ENCODE measurements at places on chromosomes 2 and 18. TPM values are rescaled to one million over a fixed set of nuclear protein-coding genes. Genes with fewer than 3 reads are reported as not detected.

DCC gene
- total RNA-seq = not detected

ANKRD29 gene
- not detected for total RNA-seq

TTR gene
- not detected for total RNA-seq

SPRED2 gene
- 8.9 TPM for total RNA-seq

CRYGD gene
- not detected for total RNA-seq

CCDC68 gene
- total RNA-seq = not detected

CDH19 gene
- not detected for total RNA-seq

ANKRD30BL gene
- not detected for total RNA-seq

HTR2B gene
- total RNA-seq = not detected

ZNF804A gene
- total RNA-seq = not detected

HOXD9 gene
- total RNA-seq = not detected

DNA sequence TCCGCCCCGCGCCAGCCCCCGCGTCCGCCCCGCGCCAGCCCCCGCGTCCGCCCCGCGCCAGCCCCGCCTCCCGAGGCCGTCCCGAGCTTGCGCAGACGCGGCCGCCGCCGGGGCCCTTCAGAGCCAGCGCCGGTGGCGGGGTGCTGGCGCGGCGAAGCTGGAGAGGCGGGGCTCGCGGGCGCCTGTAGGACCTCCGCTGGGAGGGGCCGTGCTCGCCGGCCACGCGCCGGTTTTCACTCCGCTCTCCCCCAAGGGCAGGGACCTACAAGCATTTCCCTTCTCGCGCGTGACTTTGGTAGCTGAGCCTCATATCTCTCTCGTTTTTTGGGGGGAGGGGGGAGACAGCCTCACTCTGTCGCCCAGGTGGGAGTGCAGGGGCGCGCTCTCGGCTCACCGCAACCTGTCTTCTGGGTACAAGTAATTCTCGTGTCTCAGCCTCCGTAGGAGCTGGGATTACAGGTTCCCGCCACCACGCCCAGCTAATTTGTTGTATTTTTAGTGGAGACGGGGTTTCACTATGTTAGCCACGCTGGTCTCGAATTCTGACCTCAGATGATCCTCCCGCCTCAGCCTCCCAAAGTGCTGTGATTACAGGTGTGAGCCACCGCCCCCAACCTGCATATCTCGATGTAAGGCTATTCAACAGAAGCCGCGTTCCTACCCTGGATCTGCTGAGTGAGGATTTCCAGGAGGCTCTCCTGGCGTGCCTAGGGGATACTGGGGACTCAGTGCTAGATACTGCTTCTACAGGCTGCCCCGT lies at the start of gene ZNF514:
TSS of gene ZNF514 (minus strand) at position 159 of the 760 bp plus-strand sequence. CDS start 6,595 bp downstream, outside the sequence.
- peak within 1 kb of the TSS; percentile 82 for H3K4me3 ChIP-seq
- H3K27ac ChIP-seq = peak within 1 kb of the TSS; percentile 62
- no peaks in the 10 kb centered on the region for H3K27me3 ChIP-seq
- H3K36me3 ChIP-seq = peaks cover 21% of the 10 kb centered on the region

DNA sequence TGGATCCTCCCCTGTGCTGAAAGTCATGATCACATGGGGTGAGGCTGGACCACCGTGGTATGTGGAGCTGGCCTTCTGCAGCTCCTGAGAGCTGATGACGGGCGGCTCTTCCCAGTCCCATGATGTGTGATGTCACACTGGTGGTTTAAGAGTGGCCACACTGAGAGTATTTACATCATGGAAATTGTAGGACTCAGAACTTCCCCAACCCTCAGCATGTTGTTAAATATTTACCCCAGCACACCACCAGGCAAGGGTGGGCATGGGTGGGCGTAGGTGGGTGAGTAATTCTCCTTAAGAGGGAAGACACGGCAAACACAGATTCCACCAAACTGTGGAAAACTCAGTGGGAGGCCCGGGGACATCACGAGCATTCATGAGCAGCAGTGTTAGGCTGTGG lies 106.8 kb downstream of the ALPK2 start:
- H3K4me1 ChIP-seq = peaks cover 19% of the 10 kb centered on the region
- no peak for DNase-seq
- no peak overlapping the region for H3K27ac ChIP-seq
- H3K4me3 ChIP-seq = no peak overlapping the region
- H3K36me3 ChIP-seq = no peaks in the 10 kb centered on the region
- peaks cover 9% of the 10 kb centered on the region for H3K27me3 ChIP-seq

- H3K4me1 ChIP-seq = no peaks in the 10 kb centered on the region
- no peaks in the 10 kb centered on the region for H3K36me3 ChIP-seq
- no peaks in the 10 kb centered on the region for H3K27me3 ChIP-seq
- no peak overlapping the region for H3K27ac ChIP-seq
These were observed 82.0 kb downstream of the RRM2 start for GRCh38 chr2:10204326-10205161.

DNA sequence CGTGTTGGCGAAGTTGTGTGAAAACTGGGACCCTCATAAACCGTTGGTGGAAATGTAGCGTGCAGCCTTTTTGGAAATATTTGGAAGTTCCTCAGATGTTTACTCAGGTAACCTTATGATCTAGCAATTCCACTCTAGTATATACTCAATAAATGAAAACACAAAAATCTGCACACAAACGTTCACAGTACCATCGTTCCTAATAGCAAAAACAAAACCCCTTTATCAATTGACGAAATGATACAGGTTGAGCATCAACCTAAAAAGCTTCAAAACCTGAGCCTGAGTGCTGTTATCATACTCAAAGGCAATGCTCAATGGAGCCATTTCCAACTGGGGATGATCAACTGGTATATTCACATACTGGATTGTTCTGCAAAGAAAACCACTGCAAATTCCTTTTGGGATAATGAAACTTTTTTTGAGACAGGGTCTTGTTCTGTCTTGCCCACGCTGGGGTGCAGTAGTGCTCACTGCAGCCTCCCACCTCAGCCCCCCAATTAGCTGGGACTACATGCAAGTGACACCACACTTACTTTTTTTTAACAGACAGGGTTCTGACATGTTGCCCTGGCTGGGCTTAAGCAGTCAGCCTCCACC lies 777 bp upstream of the C18orf32 start:
- H3K27ac ChIP-seq = peak overlapping the region; percentile 97
- peak overlapping the region; percentile 97 for H3K4me3 ChIP-seq
- peaks cover 65% of the 10 kb centered on the region for H3K36me3 ChIP-seq
- DNase-seq = peak; percentile 24
- H3K4me1 ChIP-seq = peaks cover 65% of the 10 kb centered on the region
- no peaks in the 10 kb centered on the region for H3K27me3 ChIP-seq

- H3K27ac ChIP-seq = no peak overlapping the region
- peaks cover 19% of the 10 kb centered on the region for H3K4me1 ChIP-seq
- DNase-seq = peak; percentile 2
- H3K36me3 ChIP-seq = no peaks in the 10 kb centered on the region
- no peak overlapping the region for H3K4me3 ChIP-seq
These were observed 24.2 kb downstream of the FBLN7 start for GRCh38 chr2:112162341-112162740.

- H3K27me3 ChIP-seq = no peaks in the 10 kb centered on the region
- H3K4me1 ChIP-seq = no peaks in the 10 kb centered on the region
- DNase-seq = no peak
- no peaks in the 10 kb centered on the region for H3K36me3 ChIP-seq
- no peak overlapping the region for H3K27ac ChIP-seq
These were observed 721.4 kb upstream of the CNTNAP5 start for GRCh38 chr2:123303731-123304130.

GRCh38 chr2:177726931-177727348 lies 334.4 kb downstream of the AGPS start:
- no peaks in the 10 kb centered on the region for H3K36me3 ChIP-seq
- H3K4me3 ChIP-seq = no peak overlapping the region

GRCh38 chr2:117996525-117996924 lies 17.3 kb downstream of the CCDC93 start:
- H3K27me3 ChIP-seq = no peaks in the 10 kb centered on the region
- DNase-seq = no peak
- no peak overlapping the region for H3K27ac ChIP-seq
- peaks cover 73% of the 10 kb centered on the region for H3K36me3 ChIP-seq
- no peaks in the 10 kb centered on the region for H3K4me1 ChIP-seq
- H3K4me3 ChIP-seq = no peak overlapping the region

DNA sequence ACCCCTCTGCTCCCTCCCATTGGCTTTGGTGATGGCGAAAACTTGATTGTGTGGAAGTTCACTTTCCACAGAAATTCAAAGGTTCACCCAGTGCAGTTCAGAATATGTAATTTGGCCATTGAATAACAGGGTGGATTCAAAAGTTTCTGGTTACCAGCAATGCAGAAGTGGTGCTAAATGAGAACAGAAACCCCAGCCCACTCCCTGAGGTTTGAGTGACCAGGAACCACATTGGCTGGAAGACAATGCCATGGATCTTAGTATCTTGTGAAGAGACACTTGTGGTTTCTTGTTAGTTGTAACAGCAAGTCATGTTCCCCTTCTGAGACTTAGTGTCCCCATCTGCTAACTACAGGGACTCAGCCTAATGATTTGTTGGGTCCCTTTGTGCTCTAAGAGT lies 49.8 kb downstream of the QPCT start:
- peaks cover 1% of the 10 kb centered on the region for H3K27me3 ChIP-seq
- no peak overlapping the region for H3K27ac ChIP-seq
- H3K36me3 ChIP-seq = no peaks in the 10 kb centered on the region
- DNase-seq = no peak

GRCh38 chr2:142134911-142135310 lies 4.1 kb upstream of the LRP1B start:
- no peak overlapping the region for H3K4me3 ChIP-seq
- no peak for DNase-seq
- no peaks in the 10 kb centered on the region for H3K36me3 ChIP-seq
- H3K27me3 ChIP-seq = peaks cover 10% of the 10 kb centered on the region
- H3K4me1 ChIP-seq = peaks cover 2% of the 10 kb centered on the region

DNA sequence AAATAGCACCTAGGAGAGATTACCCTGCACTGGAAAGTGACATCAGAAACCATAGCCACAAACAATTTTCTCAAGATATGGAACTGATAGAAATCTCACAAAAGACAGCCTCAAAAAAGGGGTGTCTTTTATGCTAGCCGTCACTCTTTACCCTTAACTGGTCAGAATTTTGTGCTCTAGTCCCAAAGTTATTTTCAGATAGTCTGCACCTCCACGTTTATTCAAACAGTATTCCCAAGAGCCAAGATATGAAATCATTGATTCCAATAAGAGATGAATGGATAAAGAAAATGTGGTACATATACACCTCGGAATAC lies 23.5 kb upstream of the PMAIP1 start:
- H3K36me3 ChIP-seq = no peaks in the 10 kb centered on the region
- no peak overlapping the region for H3K27ac ChIP-seq
- peaks cover 3% of the 10 kb centered on the region for H3K27me3 ChIP-seq
- H3K4me3 ChIP-seq = no peak overlapping the region
- H3K4me1 ChIP-seq = peaks cover 14% of the 10 kb centered on the region

GRCh38 chr2:59590798-59591197 lies 962.7 kb downstream of the BCL11A start:
- DNase-seq = no peak
- H3K4me3 ChIP-seq = no peak overlapping the region
- H3K36me3 ChIP-seq = no peaks in the 10 kb centered on the region
- no peak overlapping the region for H3K27ac ChIP-seq
- no peaks in the 10 kb centered on the region for H3K4me1 ChIP-seq
- no peaks in the 10 kb centered on the region for H3K27me3 ChIP-seq

DNA sequence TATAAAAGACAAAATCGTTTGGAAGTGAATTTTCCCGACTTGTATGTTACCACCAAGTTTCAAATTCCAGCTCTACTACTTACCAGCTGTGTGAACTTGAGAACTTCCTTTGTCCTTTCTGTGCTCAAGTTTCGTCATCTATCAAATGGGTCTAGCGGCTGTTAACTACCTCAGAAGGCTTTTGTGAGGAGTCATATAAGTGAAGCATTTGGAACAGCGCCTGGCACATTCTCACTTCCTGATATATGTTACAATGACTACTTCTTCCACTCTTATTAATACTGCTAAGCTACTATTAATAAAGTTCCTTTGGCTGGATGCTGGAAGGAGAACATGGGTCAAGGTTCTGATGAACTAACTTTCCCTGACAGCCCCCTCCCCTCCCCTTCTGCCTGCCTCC lies 104.5 kb downstream of the MEIS1 start:
- H3K4me1 ChIP-seq = no peaks in the 10 kb centered on the region
- DNase-seq = no peak
- H3K36me3 ChIP-seq = no peaks in the 10 kb centered on the region
- no peak overlapping the region for H3K27ac ChIP-seq
- H3K4me3 ChIP-seq = no peak overlapping the region

- no peak overlapping the region for H3K27ac ChIP-seq
- H3K4me3 ChIP-seq = no peak overlapping the region
- no peak for DNase-seq
- no peaks in the 10 kb centered on the region for H3K27me3 ChIP-seq
These were observed 27.1 kb upstream of the SCN7A start for GRCh38 chr2:166521155-166521554.

DNA sequence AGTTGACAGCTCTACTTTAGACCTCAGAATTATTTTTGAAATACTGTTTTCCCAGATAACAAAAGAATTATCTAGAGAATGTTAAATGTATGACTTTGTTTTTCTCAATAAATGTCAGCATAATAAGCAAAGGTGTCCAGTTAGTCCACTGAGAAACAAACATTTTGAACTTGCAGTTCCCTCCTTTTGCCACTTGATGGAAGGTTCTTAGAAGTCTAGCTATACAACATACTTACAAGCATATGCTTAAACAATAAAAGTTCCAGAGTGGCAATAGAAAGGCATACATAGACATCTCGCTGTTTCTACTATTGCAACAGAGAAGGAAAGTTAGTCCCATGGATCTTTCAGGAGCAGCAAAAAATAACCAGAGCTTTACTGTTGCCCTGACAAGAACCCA lies 11.8 kb downstream of the NDUFA10 start:
- H3K4me3 ChIP-seq = no peak overlapping the region
- H3K4me1 ChIP-seq = no peaks in the 10 kb centered on the region
- H3K36me3 ChIP-seq = peaks cover 47% of the 10 kb centered on the region
- no peaks in the 10 kb centered on the region for H3K27me3 ChIP-seq
- no peak overlapping the region for H3K27ac ChIP-seq
- no peak for DNase-seq

DNA sequence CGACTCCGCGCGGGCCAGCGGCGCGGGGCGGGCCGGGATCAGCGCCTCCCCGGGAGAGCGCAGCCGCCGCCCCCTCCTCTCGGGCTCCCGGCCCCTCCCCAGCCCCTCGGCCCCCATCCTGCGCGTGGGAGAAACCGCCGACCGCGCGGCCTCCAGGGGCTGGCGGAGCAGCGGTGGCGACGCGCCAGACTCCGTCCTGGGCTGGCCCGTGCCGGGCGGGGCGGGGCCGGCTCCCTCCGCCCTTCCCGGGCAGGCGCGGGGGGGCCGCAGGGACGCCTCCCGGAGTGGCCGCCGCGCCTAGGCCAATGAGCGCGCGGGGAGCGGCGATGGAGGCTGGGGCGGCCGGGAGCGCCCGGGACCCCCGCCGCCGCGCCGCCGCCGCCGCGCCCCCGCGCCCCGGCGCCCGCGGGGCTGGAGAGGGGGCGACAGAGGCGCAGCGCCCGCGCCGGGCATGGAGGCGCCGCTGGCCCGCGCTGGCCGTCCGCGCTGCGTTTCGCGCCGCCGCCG lies 49.1 kb downstream of the KCNIP3 start:
- H3K4me1 ChIP-seq = no peaks in the 10 kb centered on the region
- no peaks in the 10 kb centered on the region for H3K36me3 ChIP-seq
- no peak overlapping the region for H3K27ac ChIP-seq
- peaks cover 42% of the 10 kb centered on the region for H3K27me3 ChIP-seq
- H3K4me3 ChIP-seq = no peak overlapping the region

GRCh38 chr2:167212014-167212648 lies 323.9 kb downstream of the XIRP2 start:
- H3K4me1 ChIP-seq = no peaks in the 10 kb centered on the region
- no peaks in the 10 kb centered on the region for H3K36me3 ChIP-seq
- no peak overlapping the region for H3K27ac ChIP-seq
- H3K4me3 ChIP-seq = no peak overlapping the region

Measured in activated CD4-positive, alpha-beta memory T cell treated with anti-CD3 and anti-CD28 coated beads for 36 hours (primary cell).